ENCODE measurements at places on chromosomes 4 and X. TPM values are rescaled to one million over a fixed set of nuclear protein-coding genes. Genes with fewer than 3 reads are reported as not detected.

Gene CCDC158
- total RNA-seq, result 0.34 TPM

Gene DGKK
- not detected for total RNA-seq

GRCh38 chr4:33062155-33062806, 2342.1 kb downstream of the PCDH7 start:
- DNase-seq, result no peak

DNA sequence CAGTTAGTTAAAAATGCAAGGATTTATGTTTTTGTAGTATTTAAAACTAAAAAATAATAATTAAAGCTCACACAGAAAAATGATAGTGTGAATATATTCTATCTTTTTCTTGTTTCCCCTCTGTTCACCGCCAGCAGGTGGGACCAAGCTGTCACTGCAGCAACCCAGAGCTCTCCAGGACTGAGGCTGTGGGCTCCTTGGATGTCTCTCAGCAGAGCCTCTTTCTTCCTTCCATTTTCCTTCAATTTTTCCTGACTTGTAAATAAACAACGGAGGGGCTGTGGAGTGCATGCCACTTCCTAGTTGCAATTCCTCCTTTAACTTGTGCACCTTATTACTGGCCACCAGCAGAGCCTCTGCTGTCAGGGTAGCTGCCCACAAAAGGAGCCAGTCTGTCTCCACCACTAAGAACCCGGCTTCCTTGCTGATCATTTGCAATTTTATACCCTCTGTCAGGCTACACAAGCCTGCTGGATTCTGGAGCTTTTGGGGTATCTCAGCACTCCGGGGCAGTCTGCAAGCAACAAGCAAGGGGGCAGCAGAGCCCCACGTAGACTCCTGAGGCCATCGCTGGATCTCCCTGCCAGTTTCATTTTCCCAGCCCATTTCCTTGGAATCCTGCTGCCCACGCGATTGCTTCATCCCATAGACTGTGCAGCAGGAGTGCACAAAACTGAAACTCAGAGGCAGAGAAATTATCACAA, 1467.4 kb downstream of the C4orf33 start:
- DNase-seq, result peak; percentile 19

Gene CEP135
- total RNA-seq, result 6.7 TPM

- DNase-seq, result no peak
These were observed 63.6 kb upstream of the C1QTNF7 start for GRCh38 chr4:15364183-15364582.

- DNase-seq, result no peak
These were observed 361.6 kb upstream of the SPOCK3 start for GRCh38 chr4:167595898-167596297.

DNA sequence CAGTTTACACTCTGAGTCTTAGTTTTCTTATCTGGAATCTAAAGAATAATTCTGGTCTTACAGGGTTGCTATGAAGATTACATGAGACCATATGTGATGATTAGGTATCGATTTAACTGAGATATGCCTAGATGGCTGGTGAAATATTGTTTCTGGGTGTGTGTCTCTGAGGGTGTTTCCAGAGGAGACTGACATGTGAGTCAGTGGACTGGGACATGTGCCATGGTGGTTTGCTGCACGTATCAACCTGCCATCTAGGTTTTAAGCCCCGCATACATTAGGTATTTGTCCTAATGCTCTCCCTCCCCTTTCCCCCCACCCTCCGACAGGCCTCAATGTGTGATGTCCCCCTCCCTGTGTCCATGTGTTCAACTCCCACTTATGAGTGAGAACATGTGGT, 186.0 kb upstream of the CXorf66 start:
- DNase-seq, result no peak

DNA sequence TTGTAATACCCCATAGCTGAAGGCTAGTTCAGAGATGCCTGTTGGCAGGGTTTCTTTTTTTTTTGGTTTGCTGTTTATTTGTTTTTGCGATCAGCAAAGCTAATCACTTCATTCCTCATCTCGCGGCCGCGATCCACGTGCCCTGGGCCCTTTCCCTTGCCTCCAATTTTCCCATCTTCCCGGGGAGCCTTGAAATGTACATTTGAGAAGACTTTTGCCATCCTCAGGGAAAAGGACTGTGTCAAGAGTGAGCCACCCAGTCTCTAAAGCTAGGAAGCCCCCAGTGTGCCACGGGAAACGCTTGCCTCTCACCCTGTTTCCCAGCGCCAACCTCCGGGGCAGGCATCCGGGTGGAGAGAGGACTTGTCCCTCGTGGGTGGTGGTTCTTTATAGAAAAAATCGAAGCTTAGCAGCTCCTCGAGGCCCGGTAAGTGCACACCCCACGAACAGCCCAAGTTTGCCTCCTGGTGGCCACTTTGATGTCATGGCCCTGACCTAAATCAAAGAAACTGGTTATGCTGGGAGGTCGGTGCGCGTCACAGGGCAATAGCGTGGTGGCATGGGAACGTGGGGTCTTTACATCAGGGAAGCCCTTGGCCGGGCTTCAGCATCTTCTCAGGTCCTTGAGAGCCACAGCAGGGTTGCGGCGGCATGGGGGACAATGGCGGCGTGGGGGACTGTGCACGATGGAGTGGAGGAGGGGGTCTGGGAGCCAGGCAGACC, 42.0 kb downstream of the MAP7D3 start:
- DNase-seq, result no peak

Gene FAM120C
- 3.5 TPM for total RNA-seq
